ENCODE measurements at places on chromosomes 16 and 17. TPM values are rescaled to one million over a fixed set of nuclear protein-coding genes. Genes with fewer than 3 reads are reported as not detected.

DNA sequence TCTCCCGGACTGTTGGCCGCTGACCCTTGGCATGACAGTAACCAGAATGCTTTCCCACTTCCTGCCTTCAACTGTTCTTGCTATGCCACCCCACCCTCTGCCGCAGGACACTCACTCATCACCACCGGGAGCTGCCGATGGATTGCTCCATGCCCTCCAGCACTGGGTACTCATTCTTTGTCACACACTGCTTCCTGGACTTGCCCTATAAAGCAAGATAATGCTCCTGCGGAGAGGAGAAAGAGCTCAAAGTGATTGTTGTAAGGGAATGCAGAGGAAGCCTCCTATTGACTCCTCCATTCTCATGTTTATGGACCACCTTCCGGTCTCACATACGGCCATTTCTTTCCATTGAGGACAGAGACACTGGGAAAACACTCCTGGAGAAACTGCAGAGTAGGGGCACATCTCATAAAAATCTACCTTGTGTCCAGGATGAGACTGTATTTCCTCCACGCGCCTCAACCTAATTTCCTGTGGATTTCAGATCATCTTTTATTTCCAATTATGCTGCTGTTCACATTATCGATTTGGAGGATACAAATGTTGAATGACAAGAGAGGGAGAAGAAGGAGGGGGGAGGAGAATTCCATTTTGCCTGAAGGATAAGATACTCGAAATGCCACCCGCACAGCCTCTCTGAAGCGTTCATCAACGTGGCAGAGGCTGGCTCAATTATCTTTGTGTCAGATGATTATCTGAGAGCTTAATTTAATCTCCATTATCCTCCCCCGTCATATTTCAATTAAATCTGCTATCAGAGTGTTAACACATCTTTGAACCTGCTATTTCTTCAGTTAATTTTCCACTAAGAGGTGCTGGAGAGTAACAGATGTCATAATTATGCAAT, 486.1 kb upstream of the SALL1 start:
- DNase-seq = peak; percentile 67

GRCh38 chr17:14436266-14436665, 135.4 kb downstream of the HS3ST3B1 start:
- no peak for DNase-seq

KRTAP4-1 gene
- not detected for total RNA-seq

GRCh38 chr17:2183346-2183745, 120.2 kb downstream of the SMG6 start:
- no peak for DNase-seq

GRCh38 chr16:26901983-26902382, 164.7 kb upstream of the C16orf82 start:
- DNase-seq = no peak

DHRS7C gene
- not detected for total RNA-seq

KRTAP4-4 gene
- total RNA-seq = not detected

DNA sequence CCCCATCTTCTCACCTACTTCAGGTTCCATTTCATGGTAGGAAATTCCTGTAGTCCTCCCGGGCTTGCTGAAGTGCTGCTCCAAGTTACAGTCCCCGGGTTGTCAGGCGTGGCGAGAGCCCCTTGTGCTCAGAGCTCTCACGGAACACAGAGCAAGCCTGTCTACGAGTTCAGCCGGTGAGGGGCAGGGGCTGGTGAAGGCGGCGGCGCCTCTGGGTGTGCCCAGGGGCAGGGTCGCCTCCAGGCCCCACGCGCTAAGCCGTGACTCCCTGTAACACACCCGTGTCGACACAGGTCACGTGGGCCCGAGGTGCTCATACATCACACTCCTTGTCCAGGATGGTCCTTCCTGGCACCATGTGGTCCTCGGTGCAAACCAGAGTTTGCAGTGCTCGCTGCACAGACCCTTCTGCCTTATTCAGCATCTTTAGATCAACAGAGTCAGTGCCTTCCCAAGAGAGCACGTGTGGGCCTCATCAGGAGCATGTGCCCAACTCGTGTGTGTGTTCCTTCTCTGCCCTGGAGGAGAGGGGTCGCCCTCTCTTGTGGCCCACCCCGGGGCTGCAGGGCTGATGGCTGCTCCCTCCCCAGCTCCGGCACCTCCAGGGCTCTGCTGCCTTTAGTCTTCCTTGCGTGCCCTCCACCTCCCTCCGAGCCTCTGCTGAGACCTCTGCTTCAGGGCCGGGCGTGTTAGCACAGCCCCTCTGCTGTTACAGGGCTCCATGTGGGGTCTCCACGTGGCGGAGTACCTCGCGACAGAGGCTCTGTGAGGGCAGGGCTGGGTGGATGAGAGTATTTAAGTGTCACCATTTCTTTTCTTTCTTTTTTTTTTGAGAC, 51.2 kb downstream of the WDR45B start:
- no peak for DNase-seq

DNA sequence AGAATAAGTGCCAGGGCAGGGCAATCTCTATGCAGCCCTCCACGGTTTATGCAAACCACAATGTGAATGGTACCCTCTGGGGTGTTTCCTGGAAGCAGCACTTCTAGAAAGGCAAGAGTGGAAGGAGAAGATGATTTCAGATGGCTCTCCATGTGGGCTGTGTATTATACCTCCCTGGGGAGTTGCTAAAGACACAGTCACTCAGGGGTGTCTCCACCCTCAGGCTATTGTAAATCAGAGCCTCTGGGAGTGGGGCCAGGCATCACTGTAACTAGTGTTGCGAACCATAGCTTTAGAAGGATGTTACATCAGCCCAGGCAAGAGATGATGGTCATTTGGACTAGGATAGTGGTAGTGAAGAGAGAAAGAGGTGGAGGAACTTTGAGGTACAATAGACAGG, 83.3 kb upstream of the ZKSCAN2 start:
- DNase-seq = no peak

FZD2 gene
- total RNA-seq = 19.9 TPM

- DNase-seq = no peak
Observed at GRCh38 chr16:88069397-88070168, 118.3 kb downstream of the BANP start.

DNA sequence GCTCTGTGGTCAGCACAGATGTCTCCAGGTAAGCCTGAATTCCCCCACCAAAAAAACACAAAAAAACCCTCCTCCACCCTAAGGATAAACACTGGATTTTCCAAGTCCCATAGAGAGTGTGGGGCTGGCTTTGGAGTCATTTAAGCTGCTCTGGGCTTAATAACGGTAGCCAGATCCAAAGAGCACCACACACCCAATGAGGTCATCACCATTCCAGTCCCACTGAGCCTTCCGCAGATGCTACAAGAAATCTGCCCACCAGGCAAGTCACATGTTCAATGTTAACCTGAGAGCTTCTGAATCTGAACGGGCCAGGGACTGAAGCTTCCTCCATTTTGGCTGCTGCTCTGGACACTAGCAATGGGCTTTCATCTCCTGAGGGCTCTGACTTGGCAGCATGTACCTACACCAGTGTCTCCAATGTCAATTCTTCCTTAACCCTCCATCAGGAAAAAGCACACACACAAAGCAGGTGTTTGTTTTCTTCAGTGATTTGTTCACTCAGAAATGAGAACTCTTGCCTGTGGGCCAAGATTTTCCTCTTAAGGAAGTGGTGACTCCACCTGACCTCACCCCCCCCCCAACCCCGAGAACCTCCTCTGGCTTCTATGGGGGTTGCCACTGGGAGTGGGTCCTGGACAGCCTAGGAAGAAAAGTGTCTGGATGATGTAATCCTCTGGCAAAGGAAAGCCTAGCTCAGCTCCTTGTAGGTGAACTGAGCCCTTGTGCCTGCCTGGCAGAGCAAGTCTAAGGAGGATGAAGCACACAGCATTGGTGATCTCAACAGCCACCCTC, 220.1 kb downstream of the FOXL1 start:
- DNase-seq = peak; percentile 62

- no peak for DNase-seq
Observed at GRCh38 chr17:6402258-6402657, 32.7 kb downstream of the AIPL1 start.

MT1A gene
- total RNA-seq = 0.89 TPM

DNA sequence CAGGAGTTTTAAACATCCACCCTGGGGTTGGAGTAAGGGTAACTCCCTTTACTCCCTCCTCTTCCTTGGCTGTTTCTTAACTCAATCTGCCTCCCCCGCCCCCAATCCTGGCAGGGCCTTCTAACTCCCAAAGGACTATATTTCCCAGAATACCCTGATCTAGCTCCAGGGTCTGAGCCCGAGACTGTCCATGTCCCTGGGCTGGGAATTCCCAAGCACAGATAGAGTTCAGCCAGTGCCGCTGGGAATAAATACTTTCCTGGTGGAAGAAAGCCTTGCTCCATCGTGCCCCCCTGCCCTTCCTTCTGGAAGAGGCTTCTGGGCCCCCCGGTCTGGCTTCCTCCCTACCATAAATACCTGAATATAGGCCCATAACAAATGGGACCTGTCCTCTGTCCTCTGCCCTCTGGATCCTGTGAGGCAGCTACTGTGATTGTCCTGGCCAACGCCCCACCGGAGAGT, 10.2 kb downstream of the BAHCC1 start:
- DNase-seq = no peak

- DNase-seq = no peak
Observed at GRCh38 chr16:83727751-83728352, 79.9 kb upstream of the HSBP1 start.

DNA sequence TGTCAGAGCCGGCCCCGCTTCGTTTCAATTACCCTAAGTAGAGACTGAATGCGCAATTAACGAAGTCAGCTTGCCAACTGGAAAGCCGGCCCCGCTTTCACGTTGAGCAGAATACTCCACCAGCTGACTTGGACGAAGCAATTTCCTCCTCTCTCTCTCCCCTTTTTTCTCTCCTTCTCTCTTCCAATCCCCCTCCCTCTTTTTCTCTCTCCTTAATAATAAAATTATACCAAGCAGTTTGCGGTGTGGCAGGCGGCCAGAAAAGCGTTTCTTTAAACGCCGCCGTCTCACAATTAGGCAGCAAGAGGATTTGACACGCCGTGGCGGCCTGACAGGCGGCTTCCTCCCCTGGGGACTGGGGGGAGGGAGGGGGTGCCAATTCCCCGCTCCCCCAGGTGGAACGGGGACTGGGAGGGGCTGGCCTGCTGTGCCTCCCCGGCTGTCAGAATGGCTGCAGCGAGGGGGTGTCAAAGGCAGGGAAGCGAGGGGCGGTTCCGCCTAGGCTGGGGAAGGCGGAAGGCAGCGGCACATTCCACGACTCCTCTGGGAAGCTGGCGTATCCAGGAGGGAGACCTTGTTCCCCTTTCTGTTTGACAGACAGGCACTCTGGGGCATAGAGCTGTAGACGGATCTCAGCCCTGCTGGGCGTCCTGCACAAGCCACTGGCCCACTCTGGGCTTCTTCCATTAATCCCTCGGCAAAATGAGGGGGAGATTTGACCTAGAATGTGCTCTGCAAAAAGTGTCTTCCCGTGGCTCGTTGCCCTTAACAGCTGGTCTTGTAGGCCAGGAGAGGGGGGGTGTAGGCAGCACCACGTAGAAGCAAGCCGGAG, 52.7 kb downstream of the SREBF1 start:
- peak; percentile 63 for DNase-seq

SEC14L5 gene
- 0.10 TPM for total RNA-seq

- DNase-seq = no peak
Observed at GRCh38 chr16:88809068-88809675, 2.6 kb downstream of the APRT start.

HSPB9 gene
- not detected for total RNA-seq

TBC1D3I gene
- total RNA-seq = not detected

Measured in renal cortical epithelial cell (primary cell).